ENCODE measurements at places on chromosomes 7 and 10.

- no peak for DNase-seq
Measured at GRCh38 chr10:77490534-77491314, 146.9 kb downstream of the KCNMA1 start.

- no peak for DNase-seq
Measured at GRCh38 chr7:115037128-115037802, 115.4 kb downstream of the MDFIC start.

- DNase-seq: no peak
Measured at GRCh38 chr7:31955021-31955420, 115.2 kb downstream of the PDE1C start.

DNA sequence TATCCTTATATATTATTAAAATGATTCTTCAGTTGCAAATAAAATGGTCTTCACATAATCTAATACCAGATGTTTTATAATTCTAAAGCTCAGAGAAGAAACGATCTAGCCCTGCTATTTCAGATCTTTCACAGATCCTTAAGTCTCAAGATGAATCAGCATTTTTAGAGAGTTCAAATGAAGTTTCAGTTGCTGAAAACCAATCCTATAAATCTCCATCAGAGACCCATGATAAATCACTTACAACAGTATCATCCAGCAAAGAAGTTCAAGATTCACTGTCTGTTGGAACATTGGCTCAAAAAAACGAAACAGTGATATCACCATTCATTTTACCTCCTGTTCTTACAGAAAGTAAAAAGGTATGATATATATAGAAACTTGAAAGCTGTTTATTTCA is 137.0 kb downstream of the CCDC7 start:
- DNase-seq: no peak

DNA sequence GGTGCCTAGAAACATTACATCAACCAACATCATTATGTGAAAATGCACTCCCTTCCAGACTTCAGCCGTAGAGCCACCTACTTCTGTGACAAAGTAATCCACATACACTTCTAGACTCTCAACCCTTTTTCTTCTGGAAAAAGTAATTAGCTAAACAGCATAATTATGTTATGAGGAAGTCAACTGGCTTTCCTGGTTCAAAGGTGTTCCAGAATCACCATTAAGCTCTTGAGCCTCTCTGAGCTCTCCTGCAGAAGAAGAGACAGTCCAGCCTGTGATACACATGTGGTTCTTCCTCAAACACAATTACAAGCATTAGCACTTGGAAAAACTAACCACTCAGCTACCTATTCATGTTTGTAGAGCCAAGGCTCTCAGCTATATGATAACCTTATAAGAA is 52.5 kb downstream of the TNS3 start:
- no peak for DNase-seq

GRCh38 chr7:158236400-158236799 is 351.2 kb downstream of the PTPRN2 start:
- DNase-seq: no peak

DNA sequence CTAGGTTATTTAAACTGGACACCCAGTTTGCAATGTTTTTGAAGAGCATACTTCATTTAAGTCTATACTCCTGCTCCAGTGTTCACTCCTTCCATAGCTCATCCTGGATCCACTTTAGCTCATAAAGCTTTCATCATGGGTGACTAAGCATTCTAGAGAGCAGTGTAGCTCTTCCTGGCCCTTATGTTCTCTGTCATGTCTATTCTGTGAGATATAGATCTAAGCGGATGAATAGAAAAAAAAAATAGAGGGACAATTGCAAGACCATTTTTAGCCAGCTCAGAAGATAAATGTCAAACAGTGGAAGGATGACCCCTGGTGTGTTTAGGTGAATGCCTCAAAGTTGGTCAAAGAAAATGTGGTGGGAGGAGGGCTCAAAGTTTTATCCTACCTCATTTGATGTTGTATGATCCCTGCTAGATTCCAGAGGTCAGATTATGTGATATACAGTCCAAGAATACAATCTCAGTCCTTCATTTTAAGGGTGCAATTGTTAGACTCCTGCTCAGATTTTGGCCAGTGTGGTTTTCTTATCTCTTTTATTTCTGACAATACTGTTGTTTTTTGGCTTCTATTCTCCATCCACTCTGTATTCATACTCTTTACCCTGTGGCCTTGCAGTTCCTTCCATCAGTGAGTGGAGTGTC is 7.5 kb upstream of the HECW1 start:
- DNase-seq: peak; percentile 61

DNA sequence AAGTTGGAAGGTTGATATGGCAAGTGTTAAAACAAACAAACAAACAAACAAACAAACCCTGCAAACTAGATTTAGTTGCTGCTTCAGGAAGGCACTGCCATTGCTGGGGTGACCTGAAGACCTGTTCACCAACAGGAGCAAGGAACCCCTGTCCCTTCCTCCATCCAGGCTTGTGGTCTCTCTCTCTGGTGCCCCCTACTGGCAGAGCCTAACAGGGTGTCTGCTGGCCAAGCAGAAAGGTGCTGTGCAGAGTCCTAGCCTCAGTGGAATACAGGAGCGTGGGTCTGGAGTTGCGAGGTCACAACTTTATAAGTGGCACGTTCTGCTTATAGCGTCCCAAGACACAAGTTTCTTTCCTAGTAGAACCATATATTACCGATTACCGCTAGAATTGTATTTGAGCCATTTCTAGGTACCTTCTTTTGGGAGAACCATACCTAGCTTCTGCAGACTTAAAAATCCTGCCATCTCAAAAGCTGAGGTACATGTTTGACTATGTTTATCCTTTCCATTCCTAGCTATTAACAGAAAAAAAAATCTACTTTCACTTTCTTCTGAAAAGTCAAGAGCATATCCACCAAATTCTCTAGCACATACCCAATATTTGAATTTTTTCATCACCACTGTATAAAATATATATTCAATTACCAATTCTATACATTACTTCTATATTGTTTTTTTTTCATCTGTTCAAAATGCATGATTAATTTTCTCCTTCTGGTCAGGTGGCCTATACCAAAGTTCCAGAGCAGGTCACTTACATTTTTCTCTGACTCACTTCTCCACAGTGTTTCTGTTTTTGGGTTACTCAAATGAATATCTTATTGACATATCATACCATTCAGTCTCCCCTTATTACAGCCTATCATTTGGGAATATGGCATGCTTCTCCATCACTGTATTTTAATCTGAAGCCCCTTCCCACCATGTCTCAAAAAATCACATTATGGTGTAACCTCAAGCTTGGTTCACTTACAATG is 29.1 kb upstream of the CALD1 start:
- peak; percentile 55 for DNase-seq

- peak; percentile 79 for DNase-seq
Measured at GRCh38 chr10:113854761-113855588, 514 bp downstream of the NHLRC2 start.

DNA sequence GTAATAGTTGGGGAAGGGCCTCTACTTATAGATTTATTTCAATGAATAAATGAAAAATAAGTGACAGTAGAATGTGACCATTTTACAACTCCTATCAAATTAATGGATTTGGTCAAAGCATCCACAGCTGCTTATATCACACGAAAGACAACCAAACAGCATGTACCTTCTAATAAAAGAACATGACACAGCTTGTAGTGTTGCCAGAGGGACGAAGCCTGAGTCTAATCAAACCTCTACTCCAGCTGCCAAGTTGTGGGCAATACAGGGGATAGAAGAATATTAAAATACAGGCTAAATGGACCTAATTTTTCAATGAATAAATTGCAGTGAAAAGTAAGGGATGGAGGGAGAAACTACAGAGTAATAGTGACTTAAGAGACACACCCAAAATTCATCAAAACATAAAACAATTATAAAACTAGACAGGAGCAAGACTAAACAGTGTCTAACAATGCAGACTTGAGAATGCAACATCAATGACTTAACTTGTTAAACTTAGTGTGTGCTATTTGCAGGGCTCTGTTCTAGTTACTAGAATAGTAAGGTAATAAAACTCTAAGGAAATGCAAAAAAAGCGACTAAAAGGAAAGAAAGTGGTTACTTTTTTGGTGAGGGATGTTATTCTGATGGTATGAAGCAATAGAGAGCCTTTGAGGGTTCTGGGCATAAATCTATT is 853.8 kb downstream of the GRM8 start:
- no peak for DNase-seq

GRCh38 chr7:63008366-63008765 is 990.3 kb upstream of the ZNF722 start:
- DNase-seq: peak; percentile 10

GRCh38 chr10:32927750-32928149 is 30.3 kb downstream of the ITGB1 start:
- no peak for DNase-seq

DNA sequence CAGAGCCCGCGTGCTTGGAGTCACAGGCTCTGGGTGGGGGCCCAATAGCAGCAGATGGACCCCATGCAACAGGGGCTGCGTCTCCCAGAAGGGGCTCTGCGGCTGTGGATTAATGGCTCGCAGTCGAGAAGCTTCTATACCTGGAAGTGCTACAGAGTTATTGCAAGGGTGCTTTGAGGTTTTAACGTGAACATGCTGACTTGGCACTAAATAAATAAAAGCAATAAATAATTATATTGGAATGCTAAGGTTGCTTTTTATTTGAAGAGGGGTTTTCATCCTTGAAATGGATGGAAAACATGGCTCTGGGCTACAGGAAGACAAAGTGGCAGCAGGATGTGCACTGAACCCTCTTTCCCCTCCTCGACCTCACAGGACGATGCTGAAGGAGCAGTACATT is 122.4 kb downstream of the PAXIP1 start:
- no peak for DNase-seq

DNA sequence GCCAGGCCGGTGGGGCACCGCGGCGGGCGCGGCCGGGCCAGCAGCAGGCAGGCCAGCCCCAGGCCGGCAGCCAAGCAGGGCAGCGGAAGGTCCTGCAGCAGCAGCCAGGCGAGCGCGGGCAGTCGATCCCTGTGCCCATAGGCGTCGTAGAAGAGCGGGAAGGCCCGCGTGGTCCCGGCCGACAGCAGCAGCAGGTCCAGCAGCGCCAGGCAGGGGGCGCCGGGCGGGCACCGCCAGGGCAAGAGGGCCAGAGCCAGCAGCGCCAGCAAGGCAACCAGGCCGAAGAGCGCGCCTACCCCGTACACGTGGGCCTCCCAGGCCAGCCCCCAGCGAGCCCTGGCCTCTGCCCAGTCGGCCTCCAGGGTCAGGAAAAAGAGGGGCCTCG is 8.4 kb upstream of the RBM28 start:
- DNase-seq: peak; percentile 55

DNA sequence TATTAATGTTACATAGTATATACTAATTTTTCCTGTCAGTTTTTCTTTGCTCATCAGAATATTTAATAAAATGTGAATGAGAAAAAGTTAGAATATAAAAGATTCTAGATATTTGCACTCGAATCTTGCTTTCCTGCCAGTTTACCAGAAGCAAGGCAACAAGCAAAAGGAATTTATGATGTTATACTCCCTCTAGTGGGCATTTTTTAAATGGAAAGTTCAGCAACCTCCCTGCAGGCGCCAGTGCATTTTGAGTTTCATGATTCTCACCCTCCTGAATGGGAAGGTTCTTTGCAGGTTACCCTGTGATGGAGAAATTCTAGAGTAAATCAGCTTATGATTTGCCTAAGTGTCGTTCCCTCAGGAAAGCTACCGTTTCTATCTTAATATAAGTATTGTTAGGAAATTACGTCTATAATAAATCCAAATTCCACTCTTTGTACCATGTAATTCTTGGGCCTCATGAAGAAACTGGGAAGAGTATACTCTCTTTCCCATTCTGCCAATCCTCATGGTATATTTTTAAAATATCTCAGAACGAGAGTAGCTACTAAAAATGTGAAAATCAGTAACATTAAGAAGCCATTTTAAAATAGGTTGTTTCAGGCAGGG is 350.0 kb downstream of the CRPPA start:
- peak; percentile 77 for DNase-seq

GRCh38 chr7:85638394-85638793 is 451.5 kb upstream of the SEMA3D start:
- DNase-seq: no peak

DNA sequence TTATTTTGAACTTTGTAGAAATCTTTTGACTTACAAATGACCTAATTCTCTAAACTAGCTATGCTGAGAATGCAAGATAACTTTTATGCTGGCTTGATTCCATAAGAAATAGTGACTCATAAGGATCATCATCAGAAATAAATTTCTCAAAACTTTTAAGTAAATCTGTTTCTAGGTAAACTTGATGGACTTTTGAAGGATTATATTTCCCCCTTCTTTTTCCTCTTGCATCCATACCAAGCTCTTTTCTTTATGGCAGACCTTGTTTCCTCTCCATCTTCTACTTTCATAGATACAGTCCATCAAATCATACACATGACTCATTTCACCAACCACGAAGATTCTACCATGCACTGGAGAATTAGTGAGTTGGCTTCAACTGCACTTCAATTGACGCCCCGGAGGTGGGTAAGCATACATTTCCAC is 336.3 kb downstream of the KCNMA1 start:
- peak; percentile 69 for DNase-seq

GRCh38 chr10:94439275-94439861 is 37.0 kb downstream of the TBC1D12 start:
- DNase-seq: peak; percentile 40

DNA sequence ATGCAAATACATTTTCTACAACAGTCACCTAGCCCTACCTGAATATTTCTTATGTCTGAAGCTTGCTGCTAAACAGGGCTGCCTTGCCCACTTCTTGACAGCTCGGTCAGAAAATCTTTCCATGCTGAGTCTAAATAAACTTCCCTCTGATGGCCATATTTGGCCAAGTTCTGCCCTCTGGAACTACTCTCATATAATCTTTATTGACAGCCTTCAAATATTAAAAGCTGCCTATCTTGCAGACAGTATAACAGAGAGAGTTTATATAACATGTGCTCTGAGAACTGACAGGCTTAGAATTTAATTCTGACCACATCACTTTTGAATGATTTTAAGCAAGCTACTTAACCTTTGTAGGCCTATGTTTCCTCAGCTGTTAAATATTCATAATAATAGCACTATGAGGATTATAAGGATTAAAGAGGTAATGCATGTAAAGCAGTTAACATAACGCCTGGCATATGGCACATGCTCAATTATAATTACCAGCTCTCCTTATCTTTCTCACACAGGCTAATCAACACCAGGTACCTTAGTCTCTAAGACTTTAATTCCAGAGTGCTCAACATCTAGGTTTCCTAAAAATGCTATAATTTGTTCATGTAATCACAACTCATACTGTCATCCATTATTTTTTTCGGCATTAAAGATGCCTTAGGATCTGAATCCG is 334.1 kb downstream of the HPSE2 start:
- DNase-seq: no peak

DNA sequence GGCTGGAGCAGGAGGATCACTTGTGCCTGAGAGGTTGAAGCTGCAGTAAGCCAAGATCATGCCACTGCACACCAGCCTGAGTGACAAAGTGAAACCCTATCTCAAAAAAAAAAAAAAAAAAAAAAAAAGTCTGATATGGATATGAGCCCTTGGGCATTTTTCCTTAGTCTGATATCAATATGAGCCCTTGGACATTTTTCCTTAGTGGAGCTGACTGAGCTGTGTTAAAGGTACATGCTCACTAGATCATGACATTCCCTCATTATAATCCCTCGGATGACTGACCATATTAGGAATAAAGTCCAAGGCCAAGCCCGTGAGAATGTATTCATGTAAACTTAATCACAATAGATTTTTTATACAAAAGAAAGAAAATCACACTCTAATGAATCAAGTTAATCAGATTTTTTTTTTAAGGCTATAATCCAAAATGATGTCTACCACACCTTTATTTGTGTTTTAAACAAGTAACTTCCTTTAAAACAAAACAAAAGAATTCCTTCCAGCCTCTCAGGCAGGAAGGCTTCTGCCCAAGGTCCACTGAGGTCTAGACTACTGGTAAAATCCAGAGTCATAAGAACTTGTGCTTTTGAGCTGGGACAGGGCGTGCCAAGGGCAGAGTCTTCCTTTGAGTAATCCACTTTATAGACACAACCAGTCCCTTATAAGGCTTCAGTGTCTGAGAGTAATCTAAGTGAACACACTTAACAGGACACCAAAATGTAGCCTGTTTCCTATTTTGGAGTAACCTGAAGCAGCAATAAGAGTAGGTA is 5.5 kb downstream of the PPA1 start:
- DNase-seq: no peak
